ENCODE measurements at places on chromosomes 3 and 15.

DNA sequence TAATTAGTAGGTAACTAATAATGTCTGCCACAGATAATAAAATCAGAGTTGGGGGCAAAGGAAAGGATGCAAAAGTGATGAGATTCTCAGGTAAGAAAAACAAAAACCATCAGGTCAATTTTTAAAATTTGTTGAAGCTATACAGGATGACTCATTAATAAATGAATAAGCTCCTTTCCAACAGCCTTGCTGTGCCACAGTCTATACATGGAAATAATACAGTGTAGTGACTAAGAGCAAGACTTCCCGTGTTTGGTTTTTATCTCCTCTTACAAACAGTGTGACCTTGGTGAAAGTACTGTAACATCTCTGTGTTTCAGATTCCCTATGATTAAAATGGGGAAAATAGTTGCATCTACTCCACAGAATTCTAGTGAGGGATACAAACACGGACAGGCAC, 331.6 kb downstream of the PYDC2 start:
- no peak for DNase-seq

DNA sequence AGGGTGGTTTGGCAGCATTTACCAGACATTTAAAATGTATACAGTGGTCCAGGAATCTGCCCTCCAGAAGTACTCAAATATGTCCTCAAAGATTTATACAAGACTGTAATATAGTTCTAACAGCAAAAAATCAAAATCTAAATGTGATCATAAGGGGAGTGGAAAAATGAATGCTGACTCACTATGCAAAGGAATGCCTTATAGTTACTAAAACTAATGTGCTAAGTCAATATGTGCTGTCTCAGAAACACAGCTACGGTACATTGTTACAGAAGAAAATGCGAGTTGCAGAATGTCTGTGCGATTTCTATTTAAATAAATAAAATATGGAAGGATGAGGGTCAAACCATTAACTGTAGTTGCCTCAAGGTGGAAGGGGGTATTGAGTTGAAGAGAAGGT, 230.1 kb upstream of the UBE2E1 start:
- peak; percentile 63 for DNase-seq

DNA sequence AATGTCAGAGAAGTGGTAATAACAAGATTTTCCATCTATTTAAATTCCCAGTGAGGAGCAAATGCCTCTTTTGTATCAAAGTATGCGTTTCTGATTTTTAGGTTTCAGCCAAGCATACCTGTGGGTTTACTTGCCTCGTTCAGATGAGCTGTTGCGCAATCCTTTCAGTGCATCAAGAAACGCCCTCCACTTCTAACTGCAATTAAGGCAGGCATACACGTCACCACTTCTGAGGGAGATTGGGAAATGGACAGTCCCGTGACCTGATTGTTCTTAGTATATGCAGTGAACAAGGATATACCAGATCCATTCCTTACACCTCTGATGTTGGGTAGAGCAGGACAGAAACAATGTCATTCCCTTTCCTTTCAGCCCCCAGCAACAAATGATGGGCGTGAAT, 219.0 kb downstream of the ITPR1 start:
- DNase-seq = no peak

DNA sequence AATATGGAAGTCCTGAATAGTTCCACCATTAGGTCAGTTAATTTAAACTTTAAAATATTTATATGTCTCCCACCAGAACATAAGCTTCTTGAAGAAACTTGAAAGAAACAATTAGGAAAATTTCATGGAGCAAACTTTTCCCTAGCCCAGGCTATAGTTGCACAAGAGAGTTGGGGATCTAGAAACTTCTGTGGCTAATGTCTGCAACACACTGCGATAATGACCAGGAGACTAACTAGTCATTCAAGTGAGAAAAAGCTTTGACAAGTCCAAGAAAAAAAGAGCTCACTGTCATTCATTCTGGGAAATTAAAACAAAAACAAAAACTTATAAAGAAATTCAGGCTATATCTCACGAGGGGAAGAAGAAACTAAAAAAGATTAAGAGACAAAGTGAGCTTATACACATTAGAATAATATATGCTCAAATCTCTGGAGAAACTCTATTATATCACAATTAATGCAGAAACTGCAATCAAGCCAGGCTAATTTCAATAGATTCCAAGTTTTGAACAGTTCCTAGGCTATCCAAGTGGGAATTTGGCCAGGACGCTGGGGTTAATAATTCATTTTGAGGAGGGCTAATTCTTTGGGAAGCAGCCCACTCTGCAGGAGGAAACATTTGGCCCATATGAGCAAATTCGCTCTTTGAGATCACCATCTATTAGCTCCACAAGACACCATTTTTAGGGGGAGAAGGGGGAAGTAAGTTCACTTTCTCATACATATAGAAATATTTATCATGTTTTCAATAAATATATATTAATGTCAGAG, 134.6 kb downstream of the MEIS2 start:
- DNase-seq = peak; percentile 18

DNA sequence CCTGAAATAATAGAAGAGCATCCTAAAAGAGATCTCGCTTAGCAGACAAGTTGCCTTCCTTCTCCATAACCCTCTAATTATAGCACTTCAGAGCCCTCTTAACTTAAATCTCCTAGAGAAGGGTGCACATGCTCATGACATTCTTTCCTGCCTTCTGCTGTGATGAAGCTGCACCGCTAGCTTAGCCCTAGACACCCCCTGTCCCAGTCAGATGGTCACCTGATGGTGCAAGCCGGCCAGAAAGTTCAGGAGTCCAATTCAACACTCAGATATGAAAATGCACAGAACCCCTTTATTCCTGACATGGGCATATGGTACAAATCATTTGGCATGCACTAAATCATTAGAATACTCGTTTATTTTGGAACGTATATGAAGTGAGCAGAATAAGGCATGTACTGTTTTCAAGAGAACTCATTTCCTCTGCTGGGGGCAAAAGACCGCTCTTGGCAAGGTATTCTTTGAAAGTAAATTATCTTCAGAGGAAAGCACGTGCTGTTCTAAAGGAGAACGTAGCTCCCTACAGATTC, 420.4 kb upstream of the PROK2 start:
- no peak for DNase-seq

GRCh38 chr3:134369861-134370596, 4.2 kb downstream of the AMOTL2 start:
- no peak for DNase-seq

DNA sequence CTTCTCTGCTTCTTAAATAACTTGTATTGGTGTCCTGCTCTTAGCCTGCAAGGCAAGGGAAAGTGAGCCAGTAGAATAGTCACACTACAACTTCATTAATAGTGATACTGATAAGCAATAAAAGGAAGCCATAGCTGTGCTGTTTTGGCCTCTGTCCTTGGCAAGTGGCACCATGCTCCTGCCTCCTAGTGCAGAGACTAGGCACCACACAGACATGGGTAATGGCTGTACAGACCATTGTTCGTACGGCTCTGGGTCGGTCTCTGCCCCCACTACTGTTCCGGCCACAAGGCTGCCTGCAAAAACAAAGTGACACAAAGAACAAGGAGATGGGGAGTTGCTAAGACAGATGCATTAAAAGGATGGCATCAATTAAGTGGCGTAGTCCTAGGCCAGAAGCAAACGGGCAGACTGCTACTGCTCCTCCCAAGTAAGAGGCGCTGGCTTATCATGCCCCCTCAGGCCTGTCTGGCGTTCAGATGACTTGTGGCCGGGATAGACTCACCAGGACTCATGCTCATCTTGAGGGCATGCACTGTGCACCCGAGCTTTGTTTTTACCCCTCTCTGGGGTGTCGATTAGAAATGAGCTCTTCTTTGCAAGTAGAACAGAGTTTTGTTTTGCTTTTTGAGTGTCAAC, 75.6 kb downstream of the TRAK1 start:
- no peak for DNase-seq
